ENCODE measurements at places on chromosomes 6 and 20. TPM values are rescaled to one million over a fixed set of nuclear protein-coding genes. Genes with fewer than 3 reads are reported as not detected.

TMEM170B gene
- 0.37 TPM for total RNA-seq

LY6G6F gene
- not detected for total RNA-seq

NTSR1 gene
- not detected for total RNA-seq

RGS17 gene
- total RNA-seq = not detected

LPA gene
- 0.02 TPM for total RNA-seq

GJA10 gene
- 0.15 TPM for total RNA-seq

PHACTR3 gene
- not detected for total RNA-seq

MEI4 gene
- total RNA-seq = not detected

AIF1 gene
- 54.0 TPM for total RNA-seq

FAM209B gene
- total RNA-seq = 2.7 TPM

ANGPT4 gene
- total RNA-seq = not detected

EPB41L1 gene
- total RNA-seq = not detected

L3MBTL1 gene
- 6.0 TPM for total RNA-seq

PRL gene
- total RNA-seq = not detected

SF3B5 gene
- total RNA-seq = 150 TPM

CST2 gene
- total RNA-seq = not detected

CGA gene
- not detected for total RNA-seq

SMLR1 gene
- total RNA-seq = not detected

TRAPPC3L gene
- not detected for total RNA-seq

OR2B6 gene
- not detected for total RNA-seq

ANKRD66 gene
- total RNA-seq = not detected

EMILIN3 gene
- total RNA-seq = 0.10 TPM

CENPB gene
- 73.1 TPM for total RNA-seq

Measured in T-helper 1 cell treated with Interleukin-12 subunit alpha and Interleukin-12 subunit beta and Interleukin-4 antibody, amounts not matched to agents 30 ng/mL and 1 ng/mL, for 36 hours (primary cell).